ENCODE measurements at places on chromosomes 7 and 10.

- DNase-seq = peak; percentile 38
Measured at GRCh38 chr7:132160611-132161532, 415.4 kb downstream of the PLXNA4 start.

GRCh38 chr7:778968-779451, 51.9 kb upstream of the PRKAR1B start:
- DNase-seq = no peak

GRCh38 chr7:1151156-1151555, 8.8 kb downstream of the ZFAND2A start:
- DNase-seq = no peak

GRCh38 chr7:73613954-73614735, 10.2 kb downstream of the MLXIPL start:
- no peak for DNase-seq

- peak; percentile 50 for DNase-seq
Measured at GRCh38 chr7:111030336-111030735, 60.6 kb upstream of the LRRN3 start.
